ENCODE measurements at places on chromosomes 5 and 9.

DNA sequence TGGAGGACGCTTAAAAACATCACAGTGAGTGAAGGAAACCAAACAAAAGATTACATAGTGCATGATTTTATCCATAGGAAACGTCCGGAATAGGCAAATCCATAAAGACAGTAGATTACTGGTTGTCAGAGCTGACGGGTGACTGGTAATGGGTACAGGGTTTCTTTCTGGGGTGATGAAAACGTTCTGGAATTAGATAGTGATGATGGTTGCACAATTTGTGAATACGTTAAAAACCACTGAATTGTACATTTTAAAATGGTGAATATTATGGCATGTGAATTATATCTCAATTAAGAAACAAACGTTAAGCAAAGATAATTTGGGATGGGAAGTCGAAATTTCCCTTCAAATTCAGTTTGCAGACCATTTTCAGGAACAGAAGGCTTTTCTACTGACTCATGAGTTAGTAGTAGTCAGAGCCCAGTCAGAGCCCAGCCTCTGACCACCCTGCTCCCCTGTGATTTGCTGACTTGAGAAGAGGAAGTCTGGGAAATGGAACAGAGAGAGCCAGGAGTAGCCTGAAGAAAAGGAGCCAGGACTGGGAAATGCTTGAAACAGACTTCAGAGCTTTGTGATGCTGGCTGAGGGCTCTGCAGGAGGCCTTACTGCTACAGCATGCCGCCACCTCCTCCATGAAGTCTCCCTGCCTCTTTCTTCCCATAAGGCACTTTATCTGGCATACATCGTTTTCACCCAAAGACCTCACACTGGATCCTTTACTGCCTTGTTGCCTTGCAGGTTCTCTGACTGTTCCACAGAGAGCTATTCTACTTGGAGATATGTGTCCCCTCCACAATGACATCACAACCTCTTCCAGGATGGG, 46.4 kb upstream of the CTNNA1 start:
- DNase-seq = no peak

GRCh38 chr9:127676638-127677037, 30.1 kb upstream of the CFAP157 start:
- no peak for DNase-seq

- DNase-seq = no peak
Measured at GRCh38 chr5:142644127-142644526, 41.8 kb downstream of the FGF1 start.

DNA sequence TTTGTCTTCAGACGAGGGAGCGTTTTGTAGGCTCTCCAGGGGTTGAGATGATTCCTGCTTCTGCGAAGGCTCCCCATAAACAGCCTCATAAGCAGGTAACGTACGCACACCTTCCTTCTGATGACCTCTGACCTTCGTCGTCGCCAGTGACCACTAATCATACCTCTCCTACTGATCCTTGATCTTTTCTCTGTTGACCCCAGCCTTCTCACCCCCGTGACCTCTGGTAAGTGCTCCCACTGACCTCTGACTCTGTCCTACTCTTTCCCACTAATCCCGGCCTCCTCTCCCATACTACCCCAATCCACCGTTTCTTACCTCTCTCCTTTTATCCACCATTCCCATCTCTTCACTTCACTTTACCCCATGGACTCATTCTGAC, 345 bp downstream of the DNAI1 start:
- no peak for DNase-seq

GRCh38 chr5:154603485-154603884, 125.5 kb upstream of the HAND1 start:
- no peak for DNase-seq

- DNase-seq = no peak
Measured at GRCh38 chr9:121944711-121945191, 148.4 kb downstream of the TTLL11 start.

Measured in activated CD4-positive, CD25-positive, alpha-beta regulatory T cell treated with anti-CD3 and anti-CD28 coated beads, Interleukin-2, amount 50 U/mL, for 16 hours (primary cell).